AG08396 (cell line): ENCODE measurements at places on chromosomes 11 and 22.

DNA sequence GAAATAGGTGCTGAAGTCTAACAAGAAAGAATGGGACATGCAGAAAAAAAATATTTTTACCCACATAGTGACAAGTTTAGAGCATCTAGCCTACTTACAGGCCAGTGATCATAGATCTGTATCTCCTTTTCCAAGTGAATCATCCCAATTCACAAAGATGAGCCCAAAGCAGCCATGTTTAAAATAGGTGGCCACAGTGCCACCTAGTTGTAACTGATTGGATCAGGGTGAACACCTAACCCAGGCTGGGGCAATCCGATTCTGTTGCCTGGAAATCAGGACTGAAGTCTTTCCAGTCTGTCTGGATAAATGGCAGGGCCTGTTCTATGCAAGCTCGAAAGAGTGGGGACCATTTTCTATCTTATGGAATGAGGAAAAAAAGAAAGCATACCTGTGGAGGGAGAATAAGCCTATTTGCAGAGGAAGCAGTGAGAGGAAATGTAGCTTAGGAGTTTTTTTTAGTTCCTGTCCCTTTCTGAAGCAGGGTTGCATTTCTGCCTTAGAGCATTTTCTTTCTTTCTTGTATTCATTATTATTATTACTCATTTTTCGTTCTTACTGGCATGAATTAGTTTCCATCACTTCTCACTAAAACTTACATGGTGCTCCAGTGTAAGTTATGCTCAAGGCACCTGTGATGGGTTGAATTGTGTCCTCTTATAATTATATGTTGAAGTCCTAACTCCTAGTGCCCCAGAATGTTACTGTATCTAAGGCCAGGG lies 113.2 kb upstream of the RAG2 start:
- no peak for DNase-seq

DNA sequence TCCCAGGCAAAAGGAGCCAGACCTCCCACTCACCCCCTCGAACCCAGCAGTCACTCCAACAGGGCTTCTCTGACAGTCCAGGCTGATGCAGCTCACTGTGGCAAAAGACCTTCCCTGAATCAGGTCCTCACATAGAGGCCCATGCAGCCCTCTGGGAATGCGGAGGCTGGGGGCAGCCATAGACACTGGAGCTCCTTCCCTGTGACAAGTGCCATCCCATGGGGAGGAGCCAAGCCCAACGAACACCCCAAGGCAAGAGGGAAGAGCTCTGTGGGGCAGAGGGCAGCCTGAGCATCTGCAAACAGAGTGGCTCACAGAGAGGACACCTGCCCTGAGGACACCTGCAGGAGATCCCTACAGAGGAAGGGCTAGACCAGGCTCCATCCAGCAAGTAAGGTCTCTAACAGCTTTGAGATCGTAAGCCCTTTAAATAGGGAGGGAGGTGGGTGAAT lies at the start of gene LINC01488:
LINC01488 (plus strand) TSS at position 271 of the 452 bp plus-strand sequence.
- DNase-seq = no peak

DNA sequence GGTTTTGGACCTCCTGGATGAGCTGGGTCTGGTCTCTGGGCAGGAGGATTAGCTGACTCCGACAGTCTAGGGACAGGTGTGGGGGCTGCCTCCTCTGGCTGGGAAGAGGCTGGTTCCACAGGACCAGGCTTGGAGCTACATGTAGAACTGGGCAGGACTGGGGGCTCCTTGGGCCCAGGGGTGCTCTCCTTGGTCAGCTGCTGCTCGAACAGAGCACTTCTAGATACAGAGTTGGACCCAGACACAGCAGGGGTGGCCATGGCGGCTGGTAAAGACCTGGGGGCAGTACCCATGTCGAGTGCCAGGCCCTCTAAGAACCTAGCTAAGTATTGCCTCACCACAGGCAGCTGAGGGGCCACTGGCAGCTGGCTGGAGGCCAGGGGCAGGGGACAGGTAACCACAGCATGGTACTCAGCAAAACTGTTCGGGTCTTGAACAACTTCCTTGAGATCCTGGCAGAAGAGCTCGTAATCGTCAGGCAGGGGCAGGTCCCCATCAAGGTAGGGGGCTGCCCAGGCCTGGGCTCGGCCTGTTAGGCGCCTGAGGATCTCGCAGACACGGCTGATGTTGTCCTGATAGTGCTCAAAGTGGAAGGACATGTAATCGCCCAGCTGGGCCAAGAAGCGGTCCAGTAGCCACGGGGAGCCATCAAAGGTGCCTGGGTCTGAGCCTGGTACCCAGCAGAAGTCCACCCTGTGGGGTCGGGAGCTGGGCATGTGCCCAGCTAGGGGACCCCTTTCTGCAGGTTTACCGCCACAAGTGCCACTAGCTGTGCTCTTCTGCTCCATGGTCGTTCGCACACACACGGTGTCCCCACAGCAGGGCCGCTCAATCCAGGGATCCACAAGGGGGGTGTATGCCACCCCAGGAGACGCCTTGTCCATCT lies 3.1 kb downstream of the GNB1L start:
- no peak for DNase-seq

- DNase-seq = no peak
Measured at GRCh38 chr22:32083814-32084213, 40.8 kb downstream of the SLC5A1 start.

DNA sequence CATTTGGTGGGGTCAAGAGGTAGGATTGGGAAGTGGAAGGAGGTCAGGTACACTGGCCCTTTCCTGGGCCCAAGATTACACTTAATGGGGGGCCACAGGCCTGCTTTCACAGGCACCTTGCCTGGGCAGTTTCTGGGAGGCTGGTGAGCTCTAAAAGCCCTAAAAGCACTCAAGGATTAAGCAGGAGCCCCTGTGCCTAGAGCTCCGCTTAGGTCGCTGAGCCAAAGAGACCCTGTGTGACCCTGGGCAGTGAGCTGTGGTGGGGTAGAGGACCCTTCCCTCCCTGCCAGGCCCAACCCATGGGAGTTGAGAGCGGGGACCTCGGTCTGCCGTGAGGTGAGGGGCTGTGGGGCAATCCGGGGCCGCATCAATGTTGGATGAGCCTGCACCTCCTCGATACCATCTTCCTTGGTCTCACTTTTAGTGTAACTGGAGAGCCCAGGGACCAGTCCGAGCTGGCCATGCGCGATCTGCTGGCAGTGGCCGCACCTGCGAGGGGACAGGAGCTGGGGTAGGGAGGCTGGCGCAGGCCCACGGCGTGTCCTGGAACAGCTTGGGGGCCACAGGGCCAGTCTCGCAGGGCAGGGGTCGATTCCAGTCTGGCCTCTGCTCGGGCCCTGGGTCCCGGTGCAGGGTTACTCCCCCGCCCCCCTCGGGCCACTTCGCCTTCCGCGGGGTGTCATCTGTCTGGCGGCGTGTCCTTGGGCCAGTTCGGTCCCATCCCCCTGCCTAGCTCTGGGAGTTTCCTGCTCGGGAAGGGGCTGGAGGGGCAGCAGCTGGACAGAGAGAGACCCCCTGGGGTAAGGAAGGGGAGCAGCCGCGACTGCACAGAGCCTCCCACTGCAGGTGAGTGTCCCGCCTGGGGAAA lies 44.3 kb downstream of the EIF3F start:
- no peak for DNase-seq
